ENCODE measurements at places on chromosomes 13 and 19. TPM values are rescaled to one million over a fixed set of nuclear protein-coding genes. Genes with fewer than 3 reads are reported as not detected.

GRCh38 chr19:6421075-6422014 is 3.3 kb downstream of the KHSRP start:
- H3K27ac ChIP-seq, result peak overlapping the region; percentile 34
- no peak for DNase-seq
- peaks cover 23% of the 10 kb centered on the region for H3K36me3 ChIP-seq
- H3K4me3 ChIP-seq, result no peak overlapping the region

DNA sequence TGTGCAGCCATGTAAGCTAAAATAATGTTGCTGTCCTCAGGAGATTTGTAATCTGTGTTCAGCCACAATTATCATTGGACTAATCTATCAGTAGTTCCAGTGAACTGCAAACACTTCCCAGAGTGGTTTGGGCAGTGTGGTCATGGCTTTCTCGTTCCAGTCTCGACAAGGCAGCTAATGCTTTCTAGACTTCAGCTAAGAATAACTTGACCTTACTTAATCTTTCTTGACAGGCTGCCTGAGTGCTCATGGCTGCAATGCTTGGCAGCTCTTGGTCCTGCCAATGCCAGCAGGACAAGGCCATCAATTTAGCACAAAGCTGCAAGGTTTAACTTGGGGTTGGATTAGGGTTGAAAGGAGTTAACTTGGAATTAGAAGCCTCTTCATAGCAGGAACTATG is 32.8 kb downstream of the ATP12A start:
- no peak overlapping the region for H3K27ac ChIP-seq
- H3K4me3 ChIP-seq, result no peak overlapping the region
- H3K27me3 ChIP-seq, result peaks cover 26% of the 10 kb centered on the region
- no peaks in the 10 kb centered on the region for H3K4me1 ChIP-seq

DNA sequence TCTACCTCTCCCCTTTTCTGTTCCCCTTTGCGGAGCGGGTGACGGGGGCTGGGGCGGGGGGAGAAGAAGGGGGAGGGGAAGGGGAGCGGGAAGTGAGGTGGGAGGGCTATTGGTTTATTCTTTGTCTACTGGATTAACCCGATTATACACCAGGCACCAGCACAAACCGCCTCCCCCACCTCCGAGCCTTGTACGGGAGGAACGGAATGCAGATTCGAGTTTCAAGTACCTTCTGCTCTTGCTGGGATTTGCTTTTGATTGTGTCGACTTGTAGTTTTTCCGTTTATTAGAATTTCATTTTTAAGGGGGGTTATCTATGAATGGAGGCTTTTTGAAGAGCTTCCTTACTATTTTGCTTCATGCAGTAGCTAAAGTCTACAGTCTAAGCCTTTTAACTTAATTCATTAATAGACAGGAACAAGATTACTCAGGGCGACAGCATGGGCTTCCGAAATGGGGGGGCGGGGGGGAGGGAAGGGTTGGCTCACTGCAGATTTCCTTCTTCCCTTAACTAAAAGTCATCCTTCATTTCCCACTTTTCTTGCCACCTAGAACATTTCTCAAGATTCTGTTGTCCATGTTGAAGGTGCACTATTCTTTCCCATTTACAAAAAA is 937 bp upstream of the SPRY2 start:
- DNase-seq, result no peak
- no peak overlapping the region for H3K4me3 ChIP-seq
- H3K27ac ChIP-seq, result no peak overlapping the region
- peaks cover 31% of the 10 kb centered on the region for H3K4me1 ChIP-seq
- peaks cover 4% of the 10 kb centered on the region for H3K36me3 ChIP-seq
- peaks cover 2% of the 10 kb centered on the region for H3K27me3 ChIP-seq

DNA sequence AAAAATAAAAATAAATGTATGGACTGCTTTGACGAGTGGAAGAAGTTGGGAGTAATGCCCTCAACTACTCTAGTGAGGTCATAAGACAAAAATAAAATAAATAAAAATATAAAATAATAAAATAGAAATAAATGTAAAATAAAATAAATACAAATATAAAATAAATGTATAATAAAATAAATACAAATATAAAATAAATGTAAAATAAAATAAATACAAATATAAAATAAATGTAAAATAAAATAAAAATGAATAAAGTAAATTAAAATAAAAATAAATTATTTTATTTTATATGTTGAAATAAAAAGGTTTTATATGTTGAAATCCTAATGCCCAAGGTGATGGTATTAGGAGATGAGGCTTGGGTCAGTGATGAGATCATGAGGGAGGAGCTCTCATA is 20.1 kb upstream of the IGSF23 start:
- no peak overlapping the region for H3K4me3 ChIP-seq
- peaks cover 8% of the 10 kb centered on the region for H3K27me3 ChIP-seq
- no peak overlapping the region for H3K27ac ChIP-seq
- peaks cover 31% of the 10 kb centered on the region for H3K4me1 ChIP-seq
- H3K36me3 ChIP-seq, result peaks cover 7% of the 10 kb centered on the region
- no peak for DNase-seq

The DLEU7 gene
- not detected for total RNA-seq

The ZNF83 gene
- 25.8 TPM for total RNA-seq

DNA sequence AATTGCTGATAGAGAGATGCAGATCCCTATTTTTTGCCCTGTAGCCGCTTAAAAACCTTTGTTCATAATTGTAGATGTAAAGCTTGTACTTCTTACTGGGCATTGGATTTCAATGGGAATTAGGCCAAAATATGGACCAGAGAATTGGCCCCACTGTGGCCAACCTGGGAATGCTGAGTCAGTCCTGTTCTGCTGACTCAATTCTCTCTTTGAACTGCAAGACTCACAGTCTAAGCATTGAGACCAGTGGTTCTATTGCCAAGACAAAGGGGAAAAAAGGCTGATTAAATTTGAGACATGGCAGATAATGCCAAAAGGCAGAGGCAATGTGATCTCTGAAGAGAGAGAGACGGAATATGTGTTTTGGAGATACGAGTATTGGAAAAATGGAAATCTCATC is 72.5 kb upstream of the UBL3 start:
- no peaks in the 10 kb centered on the region for H3K27me3 ChIP-seq
- peak overlapping the region; percentile 99 for H3K27ac ChIP-seq
- peak; percentile 77 for DNase-seq
- H3K36me3 ChIP-seq, result no peaks in the 10 kb centered on the region
- peaks cover 86% of the 10 kb centered on the region for H3K4me1 ChIP-seq
- H3K4me3 ChIP-seq, result peak overlapping the region; percentile 85

DNA sequence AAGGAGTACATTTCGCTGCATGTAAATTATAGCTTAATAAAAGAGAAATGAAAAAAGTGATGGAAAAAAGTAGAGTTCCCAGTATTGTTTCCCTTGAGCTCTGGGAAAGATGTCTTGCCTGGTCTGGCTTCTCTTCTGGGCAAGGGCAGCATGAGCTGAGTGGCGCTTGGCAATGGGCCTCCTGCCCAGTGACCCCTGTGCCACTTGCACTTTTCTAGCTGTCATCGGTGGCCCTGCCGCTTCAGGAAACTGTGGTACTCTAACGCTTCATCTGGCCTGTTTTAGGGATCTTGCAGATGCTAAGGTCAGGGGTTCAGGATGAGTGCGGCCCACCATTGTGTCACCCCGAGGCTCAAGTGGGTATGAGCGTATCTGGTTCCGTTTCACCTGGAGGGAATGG is 161.4 kb downstream of the MTUS2 start:
- no peak overlapping the region for H3K4me3 ChIP-seq
- H3K4me1 ChIP-seq, result no peaks in the 10 kb centered on the region
- DNase-seq, result no peak
- H3K27me3 ChIP-seq, result peaks cover 4% of the 10 kb centered on the region
- no peak overlapping the region for H3K27ac ChIP-seq

GRCh38 chr13:43054803-43055802 is 31.7 kb downstream of the DNAJC15 start:
- no peak overlapping the region for H3K4me3 ChIP-seq
- DNase-seq, result peak; percentile 64
- no peak overlapping the region for H3K27ac ChIP-seq
- peaks cover 8% of the 10 kb centered on the region for H3K4me1 ChIP-seq
- H3K27me3 ChIP-seq, result no peaks in the 10 kb centered on the region

GRCh38 chr19:18517606-18518005 is 4.3 kb downstream of the ELL start:
- H3K27me3 ChIP-seq, result peaks cover 2% of the 10 kb centered on the region
- no peak overlapping the region for H3K4me3 ChIP-seq
- peaks cover 58% of the 10 kb centered on the region for H3K4me1 ChIP-seq
- H3K27ac ChIP-seq, result no peak overlapping the region
- DNase-seq, result no peak

GRCh38 chr13:49146950-49147355 is 73.2 kb upstream of the MLNR start:
- DNase-seq, result peak; percentile 43
- H3K4me1 ChIP-seq, result peaks cover 13% of the 10 kb centered on the region
- peaks cover 71% of the 10 kb centered on the region for H3K36me3 ChIP-seq
- peak overlapping the region; percentile 85 for H3K4me3 ChIP-seq

DNA sequence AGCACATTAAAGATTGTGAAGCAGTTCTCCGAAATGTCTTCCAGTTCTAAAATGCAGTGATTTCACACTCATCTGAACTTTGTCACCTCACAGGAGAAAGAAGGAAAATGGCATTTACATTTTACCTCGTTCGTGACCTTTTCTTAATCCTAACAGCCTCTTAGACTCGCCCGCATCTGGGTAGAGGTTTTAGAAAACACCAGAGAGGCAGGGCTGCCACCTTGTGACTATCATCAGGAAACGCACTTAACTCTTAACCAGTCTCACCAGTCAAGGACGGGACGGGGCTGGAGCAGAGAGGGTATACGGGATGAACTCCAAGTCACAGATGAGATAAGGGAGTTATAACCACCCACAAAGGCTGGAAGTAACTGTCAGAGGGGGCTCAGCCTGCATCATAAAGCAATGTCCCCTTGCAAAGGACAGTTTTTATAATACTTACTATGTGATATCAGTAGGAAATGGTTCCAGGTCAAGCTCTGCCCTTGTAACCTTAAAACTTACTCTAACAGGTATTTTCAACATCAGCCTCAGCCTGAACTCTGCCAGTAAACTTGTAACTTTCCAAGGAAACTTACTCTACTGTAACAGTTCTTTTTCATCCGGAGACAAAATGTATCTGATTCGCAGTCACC is 8.6 kb upstream of the CEACAM6 start:
- no peak overlapping the region for H3K4me3 ChIP-seq
- no peak overlapping the region for H3K27ac ChIP-seq
- peak; percentile 49 for DNase-seq

DNA sequence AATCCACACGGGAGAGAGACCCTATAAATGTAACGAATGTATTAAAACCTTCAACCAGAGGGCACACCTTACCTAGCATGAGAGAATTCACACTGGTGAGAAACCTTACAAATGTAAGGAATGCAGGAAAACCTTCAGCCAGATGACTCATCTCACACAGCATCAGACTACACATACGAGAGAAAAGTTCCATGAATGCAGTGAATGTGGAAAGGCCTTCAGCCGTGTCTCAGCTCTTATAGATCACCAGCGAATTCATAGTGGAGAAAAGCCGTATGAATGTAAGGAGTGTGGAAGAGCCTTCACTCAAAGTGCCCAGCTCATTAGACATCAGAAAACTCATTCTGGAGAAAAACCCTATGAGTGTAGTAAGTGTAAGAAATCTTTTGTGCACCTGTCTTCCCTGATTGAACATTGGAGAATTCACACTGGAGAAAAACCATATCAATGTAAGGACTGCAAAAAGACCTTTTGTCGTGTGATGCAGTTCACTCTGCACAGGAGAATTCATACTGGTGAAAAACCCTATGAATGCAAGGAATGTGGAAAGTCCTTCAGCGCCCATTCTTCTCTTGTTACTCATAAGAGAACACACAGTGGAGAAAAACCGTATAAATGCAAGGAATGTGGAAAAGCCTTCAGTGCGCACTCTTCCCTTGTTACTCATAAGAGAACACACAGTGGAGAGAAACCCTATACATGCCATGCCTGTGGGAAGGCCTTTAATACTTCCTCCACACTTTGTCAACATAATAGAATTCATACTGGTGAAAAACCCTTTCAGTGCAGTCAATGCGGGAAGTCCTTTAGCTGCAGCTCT is 16.0 kb downstream of the ZNF582 start:
- H3K27me3 ChIP-seq, result no peaks in the 10 kb centered on the region
- no peaks in the 10 kb centered on the region for H3K4me1 ChIP-seq
- DNase-seq, result no peak
- no peak overlapping the region for H3K4me3 ChIP-seq
- H3K36me3 ChIP-seq, result peaks cover 62% of the 10 kb centered on the region
- H3K27ac ChIP-seq, result no peak overlapping the region

DNA sequence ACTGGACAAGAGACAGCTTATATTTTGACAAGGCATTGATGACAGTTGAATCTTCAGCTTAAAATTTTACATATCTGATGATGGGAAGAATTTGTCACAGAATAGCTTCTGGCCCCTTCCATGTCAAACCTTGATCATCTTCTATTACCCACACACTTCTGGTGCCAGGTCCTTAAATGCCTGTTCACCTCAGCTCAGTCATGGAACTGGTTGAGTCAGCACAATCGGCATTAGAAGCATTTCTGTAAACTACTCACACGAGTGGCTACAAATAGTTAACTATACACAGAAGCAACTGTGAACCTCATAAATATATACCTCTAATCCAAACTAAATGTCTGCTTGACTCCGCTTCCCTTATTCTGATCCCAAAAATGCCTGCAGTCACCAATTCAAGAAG is 161.2 kb downstream of the FOXO1 start:
- H3K27ac ChIP-seq, result no peak overlapping the region
- peaks cover 21% of the 10 kb centered on the region for H3K4me1 ChIP-seq
- H3K27me3 ChIP-seq, result peaks cover 5% of the 10 kb centered on the region
- H3K4me3 ChIP-seq, result no peak overlapping the region
- no peak for DNase-seq

DNA sequence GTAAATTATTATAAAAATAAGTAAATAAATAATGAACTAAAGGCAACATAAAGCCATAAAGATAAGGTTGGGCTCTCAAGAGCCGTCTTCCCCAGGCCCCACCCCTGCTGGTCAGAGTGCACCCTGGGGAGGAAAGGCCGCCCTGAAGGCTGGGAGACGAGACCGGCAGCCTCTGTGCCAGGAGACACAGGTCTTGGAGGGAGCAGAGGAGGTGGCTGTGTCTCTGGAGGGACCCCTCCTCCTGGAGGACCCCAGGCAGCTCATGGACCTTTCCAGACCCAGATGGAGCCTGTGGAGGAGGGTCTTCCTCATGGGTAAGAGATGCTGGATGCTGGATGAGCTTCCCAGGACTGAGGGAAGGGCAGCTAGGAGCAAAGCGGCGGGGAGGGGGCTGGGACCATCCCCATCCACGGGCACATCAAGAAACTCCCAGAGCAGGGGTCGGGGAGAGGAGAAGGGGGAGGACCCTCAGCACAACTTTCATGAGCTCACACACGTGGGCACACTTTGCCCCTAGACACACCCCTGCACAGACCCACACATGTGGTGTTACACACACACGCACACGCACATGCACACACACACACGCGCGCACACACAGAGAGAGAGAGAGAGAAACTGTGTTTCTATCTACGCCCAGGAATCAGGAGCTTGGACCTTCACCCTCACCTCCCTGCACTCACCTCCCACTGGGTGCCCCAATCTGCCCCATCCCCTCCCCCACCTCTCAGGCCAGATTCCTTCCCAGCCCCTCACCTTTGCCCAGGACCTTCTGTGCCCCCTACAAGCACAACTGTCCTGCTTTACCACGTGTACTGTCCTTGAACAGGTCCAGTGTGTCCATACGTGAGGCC is at the start of gene CEACAM18:
Gene CEACAM18 (plus strand): TSS at position 159 of the 854 bp plus-strand sequence.
- H3K27ac ChIP-seq, result no peak within 1 kb of the TSS
- no peak within 1 kb of the TSS for H3K4me3 ChIP-seq
- H3K4me1 ChIP-seq, result no peaks in the 10 kb centered on the region

The MBD3L2 gene
- not detected for total RNA-seq
